A549 (cell line): ENCODE measurements at places on chromosomes 1 and 21. TPM values are rescaled to one million over a fixed set of nuclear protein-coding genes. Genes with fewer than 3 reads are reported as not detected.
A peak's percentile ranks its signal among the peaks of the same experiment; 100 is the strongest.

MYCL gene
- 0.62 to 0.68 TPM (median 0.67 TPM) in 3 replicates for polyA plus RNA-seq

NBPF20 gene
- 1.3 to 1.6 TPM (median 1.5 TPM) in 3 replicates for polyA plus RNA-seq

EPHX1 gene
- 195 to 279 TPM (median 252 TPM) in 3 replicates for polyA plus RNA-seq

DNAJC28 gene
- polyA plus RNA-seq = 0.51 to 1.0 TPM (median 0.75 TPM) in 3 replicates

JMJD4 gene
- polyA plus RNA-seq = 18.8 to 19.8 TPM (median 19.4 TPM) in 3 replicates

DYRK3 gene
- polyA plus RNA-seq = 8.2 to 8.8 TPM (median 8.7 TPM) in 3 replicates

LRRC42 gene
- polyA plus RNA-seq = 27.6 to 31.5 TPM (median 29.7 TPM) in 3 replicates

ARHGEF16 gene
- 2.7 to 3.2 TPM (median 3.0 TPM) in 3 replicates for polyA plus RNA-seq

ATP1A4 gene
- polyA plus RNA-seq = not detected in 3 replicates

GRCh38 chr1:3905266-3905952 is 5.3 kb upstream of the C1orf174 start:
- no peak for DNase-seq

GRCh38 chr1:228457017-228457395 is 30.2 kb upstream of the RNF187 start:
- no peak for DNase-seq

DNA sequence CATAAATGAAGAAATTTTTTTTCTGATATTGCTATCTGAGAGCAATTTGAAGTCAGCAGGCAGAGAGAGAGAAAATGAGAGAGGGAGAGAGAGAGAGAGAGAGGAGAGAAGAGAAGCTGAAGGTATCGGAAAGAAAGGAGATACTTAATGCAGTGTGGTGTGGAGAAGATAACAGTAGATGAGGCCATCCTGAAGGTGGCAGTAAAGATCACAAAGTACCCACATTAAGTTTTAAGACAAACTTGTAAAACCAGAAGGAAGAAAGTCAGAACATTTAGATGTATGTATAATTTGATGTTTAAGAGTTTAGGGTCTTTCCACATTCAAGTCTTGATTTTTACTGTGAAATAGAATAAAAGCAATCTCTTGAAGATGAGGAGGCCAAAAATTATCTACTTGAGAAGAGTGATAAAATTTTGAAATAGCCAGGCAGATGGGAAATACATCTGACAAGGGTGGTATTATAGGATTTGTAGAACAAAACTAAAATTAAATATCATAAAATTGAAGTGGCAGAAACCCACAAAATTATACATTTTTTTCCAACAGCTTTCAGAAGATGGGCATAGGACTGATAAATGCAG is 1753.4 kb downstream of the MRPL39 start:
- peak; percentile 1 for DNase-seq

DNA sequence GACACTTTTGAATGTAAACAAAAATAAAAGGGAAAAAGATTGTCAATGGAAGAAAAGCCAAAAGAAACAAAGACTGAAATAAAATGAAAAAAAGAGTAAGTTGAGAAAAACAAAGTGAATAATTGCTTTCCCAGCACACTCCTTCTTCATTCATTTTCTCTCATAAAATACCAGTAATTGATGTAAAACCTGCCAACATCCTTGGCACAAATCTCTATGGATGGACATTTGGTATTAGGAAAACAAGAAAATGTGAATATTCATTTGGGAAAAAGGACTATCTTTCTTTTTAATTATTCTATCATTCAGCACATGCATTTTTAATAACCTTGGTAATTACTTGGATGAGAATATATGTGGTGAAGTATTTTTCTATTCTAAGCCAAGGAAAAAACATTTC is 204.4 kb upstream of the TNR start:
- DNase-seq = no peak

- no peak for DNase-seq
Measured at GRCh38 chr21:46128106-46128932, 27.1 kb downstream of the FTCD start.

DNA sequence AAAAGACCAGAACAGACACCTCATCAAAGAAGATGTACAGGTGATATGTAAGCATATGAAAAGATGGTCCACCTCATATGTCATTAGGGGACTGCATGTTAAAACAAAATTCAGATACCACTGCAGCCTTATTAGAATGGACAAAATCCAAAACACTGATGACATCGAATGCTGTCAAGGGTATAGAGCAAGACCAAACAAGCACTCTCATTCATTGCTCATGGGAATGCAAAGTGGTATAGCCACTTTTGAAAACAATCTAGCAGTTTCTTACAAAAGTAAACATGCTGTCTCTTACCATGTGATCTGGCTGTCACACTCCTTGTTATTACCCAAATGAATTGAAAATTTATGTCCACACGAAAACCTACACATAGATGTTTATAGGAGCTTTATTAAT is 426.6 kb upstream of the ESRRG start:
- no peak for DNase-seq

DNA sequence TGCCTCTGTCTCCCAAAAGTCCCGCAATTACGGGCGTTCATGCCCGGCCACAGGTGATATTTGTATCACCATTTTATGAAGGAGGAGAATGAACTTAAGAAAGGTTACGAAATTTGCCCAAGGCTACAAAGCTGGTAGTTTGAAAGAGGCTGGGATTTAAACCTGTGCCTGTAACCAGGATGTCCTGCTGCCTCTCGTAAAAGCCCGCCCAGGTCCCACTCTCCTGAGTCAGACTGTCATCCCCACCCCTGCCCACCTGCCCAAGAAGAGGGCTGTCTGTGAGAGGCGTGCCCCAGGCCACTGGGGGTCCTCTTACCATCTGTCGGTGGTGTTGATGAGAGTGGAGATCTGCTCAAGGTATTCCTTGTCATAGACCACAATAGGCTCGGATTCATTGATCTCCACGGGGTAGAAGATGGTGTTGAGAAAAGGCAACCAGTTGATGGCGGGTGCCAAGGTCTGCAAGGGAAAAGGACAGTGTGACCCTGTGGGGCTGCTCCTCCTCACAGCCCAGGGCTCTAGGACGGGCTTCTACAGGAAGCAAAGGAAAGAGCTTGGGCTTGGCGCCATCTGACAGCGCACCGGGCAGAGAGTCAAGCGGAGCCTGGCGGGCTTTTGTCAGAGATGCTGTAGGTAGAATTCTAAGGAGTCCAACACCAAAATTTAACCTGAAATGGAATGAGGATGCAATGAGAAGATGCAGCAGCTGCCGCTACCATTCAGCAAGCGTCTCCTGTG is 43.2 kb downstream of the ECE1 start:
- DNase-seq = no peak

DNA sequence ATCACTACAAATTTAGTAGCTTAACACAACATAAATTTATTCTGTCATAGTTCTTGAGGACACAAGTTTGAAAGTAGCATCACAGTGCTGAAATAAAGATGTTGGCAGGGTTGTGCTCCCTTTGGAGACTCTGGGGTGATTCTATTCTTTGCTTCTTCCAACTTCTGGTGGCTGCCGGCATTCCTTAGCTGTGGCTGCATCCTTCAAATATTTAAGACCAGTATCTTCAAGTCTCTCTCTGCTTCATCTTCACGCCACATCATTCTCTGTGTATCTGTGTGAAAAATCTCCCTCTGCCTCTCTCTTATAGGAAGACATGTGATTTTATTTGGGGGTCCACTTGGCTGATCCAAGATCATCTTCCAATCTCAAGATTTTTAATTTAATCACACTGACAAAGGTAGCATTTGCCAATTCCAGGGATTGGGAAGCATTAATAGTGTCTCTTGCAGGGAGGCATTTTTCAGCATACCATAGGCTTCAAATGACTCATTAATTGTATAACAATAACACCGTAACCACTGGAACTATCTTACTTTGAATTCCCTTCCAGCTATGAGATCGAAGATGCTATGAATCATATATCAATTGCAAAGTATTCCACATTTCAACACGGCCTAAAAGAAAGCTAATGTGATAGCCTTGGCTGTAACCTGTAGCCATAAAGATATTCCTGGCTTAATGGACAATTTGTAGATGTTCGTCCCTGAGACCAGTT is 74.6 kb downstream of the DPT start:
- no peak for DNase-seq

DNA sequence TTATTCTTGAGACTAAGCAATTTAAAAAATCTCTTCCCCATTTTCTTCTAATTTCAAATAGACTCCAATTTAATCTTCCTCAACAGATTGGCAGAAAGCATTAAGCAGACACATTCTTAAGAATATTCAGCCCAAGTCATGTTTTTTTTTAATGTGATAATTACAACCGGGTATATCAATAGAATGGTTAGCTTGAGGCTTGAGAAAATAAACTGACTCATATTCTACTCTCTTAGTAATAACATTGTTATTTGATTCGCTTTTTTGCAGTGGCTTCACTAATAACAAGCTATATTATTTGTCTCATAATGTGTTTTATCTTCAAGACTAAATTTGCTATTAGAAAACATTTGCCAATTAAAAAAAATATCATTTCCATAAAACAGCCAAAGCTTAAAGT is 488.6 kb upstream of the RGS18 start:
- DNase-seq = no peak

DNA sequence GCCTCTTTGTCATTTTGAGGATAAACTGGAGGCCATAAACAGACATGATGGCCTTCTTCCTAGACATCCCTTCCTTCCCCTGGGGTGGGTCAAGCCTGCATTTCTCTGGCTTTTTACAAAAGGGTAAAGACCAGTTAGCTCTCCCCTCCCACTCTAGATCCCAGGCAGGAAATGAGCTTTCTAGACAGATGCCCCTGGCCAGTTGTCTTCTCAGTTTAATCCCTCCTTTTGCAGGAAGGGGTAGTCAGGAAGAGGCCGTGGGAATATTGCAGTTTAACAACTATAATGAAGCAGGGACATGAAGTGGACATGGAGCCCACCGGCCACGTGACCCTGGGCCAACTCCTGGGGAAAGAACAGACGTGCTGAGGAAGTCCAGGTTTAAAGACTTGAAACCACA is 85.7 kb downstream of the NID1 start:
- no peak for DNase-seq

DNA sequence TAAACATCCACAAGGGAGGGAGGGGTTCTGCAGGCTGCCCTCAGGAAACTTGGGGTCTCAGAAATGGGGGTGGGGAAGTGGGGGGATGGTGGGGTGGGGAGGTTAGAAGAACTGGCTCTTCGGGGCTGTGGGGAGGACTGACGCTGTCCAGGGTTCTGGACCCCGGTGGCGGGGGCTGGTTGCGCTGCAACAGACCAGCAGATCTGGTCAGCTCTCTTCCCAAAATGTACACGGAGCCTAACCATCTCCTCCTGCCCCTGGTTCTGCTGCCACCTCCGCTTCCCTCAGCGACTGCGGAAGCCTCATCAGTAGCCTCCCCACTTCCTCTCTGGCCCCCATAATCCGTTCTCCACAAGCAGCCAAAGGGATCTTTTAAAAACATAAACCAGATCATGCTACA is 29.3 kb upstream of the C1QA start:
- no peak for DNase-seq

GRCh38 chr1:109762821-109763645 is 690 bp downstream of the EPS8L3 start:
- no peak for DNase-seq

- no peak for DNase-seq
Measured at GRCh38 chr1:36675106-36675505, 192.4 kb upstream of the CSF3R start.

DNA sequence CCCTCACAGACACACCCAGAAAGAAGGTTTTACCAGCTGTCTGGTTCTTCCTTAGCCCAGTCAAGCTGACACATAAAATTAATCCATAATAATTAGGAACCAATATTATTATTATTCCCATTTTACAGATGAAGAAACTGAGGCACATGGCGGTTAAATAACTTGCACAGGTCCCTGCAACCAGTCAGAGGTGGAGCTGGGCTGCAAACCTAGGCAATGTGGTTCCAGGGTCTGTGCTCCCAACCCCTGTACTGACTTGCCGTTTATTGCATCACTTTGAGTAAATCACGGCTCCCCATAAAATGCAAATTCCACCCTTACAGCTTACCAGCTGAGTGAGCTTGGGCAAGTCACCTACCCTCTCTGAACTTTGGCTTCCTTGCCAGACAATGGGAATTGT is 179.2 kb upstream of the POU3F1 start:
- no peak for DNase-seq

GRCh38 chr21:24110846-24111245 is 1496.4 kb downstream of the MRPL39 start:
- no peak for DNase-seq

- no peak for DNase-seq
Measured at GRCh38 chr1:228175316-228176023, 9.9 kb downstream of the IBA57 start.

DNA sequence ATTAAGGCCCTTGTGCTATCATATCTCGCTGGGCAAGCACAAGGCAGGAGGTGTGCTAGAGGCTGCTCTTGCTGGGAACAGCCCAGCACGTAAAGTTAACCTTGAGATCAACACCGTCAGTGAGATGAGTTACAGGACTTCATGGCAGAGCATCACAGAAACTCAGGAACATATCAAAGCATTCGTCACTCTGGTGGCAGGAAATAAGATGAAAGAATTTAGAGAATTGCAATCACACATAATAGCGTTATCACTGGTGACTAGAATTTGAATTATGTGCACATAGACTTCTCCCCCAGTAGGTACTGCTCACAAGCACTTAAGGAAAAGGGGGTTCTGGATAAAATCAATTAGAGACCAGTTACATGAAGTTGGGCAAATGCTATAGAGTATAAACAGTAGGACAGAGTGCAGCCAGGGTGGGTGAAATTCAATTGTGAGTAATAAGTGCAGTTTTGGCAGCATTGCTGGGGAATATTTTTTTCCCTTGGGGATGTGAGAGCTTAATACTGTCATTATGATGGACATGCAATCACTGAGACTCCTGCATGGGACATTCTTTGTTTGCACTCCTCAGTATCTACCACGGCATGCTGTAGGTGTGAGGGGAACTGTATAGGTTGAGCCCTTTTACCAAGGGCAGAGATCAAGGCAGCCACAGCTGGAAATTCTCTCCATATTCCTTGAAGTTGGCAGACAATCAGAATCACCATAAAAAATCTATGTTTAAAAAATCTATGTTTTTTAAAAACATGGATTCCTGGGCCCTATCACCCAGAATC is 44.2 kb upstream of the ARHGAP29 start:
- DNase-seq = no peak
